Progenitor cell of endocrine pancreas (in vitro differentiated cells): ENCODE measurements at places on chromosomes 4 and X.

GRCh38 chr4:20217521-20217920, 34.2 kb upstream of the SLIT2 start:
- DNase-seq = no peak

DNA sequence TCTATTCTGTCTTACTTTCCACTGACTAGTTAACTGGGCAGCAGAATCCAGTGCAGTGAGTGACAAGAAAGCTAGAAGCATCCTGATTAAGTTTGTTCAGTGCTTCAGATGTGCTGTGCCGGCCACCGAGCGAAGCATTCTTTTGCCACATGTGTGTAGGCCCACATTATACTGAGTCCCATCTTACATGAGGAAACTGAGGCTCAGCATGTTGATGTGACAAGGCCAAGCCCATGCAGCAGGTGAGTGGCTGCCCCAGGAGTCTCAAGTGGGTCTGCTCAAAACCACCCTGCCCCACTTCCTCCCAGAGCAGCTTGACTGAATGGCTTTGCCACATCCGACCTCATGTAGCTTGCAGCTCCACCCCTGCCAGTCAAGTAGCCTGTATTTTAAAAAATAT, 50.5 kb downstream of the RHOH start:
- DNase-seq = no peak

DNA sequence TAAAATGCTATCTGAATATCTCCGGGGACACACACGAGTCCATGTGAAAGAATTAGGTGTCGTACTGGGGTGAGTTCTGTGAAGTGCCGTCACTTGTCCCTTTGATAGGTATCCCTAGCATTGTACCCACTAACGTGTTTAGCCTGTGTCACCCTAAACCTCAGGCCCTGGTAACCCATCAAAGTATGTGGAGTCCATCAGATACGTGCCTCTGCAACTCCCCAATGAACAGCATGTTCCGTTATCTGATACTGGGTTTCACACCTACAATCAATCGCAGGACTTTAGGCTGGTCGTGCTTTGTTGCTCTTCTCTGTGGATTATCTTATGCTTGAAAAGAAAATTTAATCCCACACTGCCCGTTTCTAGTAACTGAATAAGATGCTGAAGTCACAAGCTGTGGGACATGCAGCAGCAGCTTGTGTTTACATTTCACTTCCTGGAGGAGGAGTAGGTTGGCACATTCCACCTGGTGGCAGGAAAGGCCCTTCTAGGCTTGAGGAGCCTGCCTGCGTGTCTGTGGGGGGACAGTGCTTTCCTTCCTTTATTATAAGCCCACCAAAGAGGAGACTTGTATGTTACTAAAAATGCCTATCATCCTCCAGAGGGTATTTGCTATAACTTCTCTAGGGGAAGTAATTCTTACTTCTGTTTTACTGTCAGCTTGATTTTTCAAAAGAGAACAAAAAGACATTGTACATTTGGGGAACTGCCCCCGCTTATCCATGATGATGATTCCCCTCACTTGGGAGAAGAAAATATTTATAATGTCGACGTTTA, 127.2 kb downstream of the FNIP2 start:
- no peak for DNase-seq

GRCh38 chrX:2696698-2697215, 5.7 kb downstream of the CD99 start:
- no peak for DNase-seq

DNA sequence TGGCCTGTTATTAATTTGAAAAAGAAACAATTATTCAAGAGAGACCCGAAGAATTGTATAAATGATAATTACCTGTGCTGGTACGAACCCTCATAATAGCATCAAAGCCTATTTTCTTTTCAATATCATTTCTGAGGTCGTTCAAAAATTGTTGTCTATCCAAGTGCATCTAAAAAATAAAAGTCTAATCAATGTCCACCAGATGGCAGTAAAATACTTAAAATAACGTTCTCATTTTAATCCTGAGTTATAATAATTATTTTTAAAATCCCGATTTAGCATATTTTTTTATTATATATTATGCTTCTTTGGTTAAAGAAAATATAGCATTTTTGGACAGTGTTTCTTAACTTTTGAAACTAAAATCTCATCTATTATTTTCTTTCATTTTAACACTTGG, 55.7 kb downstream of the METTL14 start:
- DNase-seq = no peak

GRCh38 chr4:99918656-99919055, 24.4 kb upstream of the LAMTOR3 start:
- no peak for DNase-seq

- no peak for DNase-seq
Measured at GRCh38 chrX:117957128-117957527, 159.5 kb downstream of the KLHL13 start.

GRCh38 chr4:182257503-182257902, 14.3 kb downstream of the TENM3 start:
- no peak for DNase-seq

DNA sequence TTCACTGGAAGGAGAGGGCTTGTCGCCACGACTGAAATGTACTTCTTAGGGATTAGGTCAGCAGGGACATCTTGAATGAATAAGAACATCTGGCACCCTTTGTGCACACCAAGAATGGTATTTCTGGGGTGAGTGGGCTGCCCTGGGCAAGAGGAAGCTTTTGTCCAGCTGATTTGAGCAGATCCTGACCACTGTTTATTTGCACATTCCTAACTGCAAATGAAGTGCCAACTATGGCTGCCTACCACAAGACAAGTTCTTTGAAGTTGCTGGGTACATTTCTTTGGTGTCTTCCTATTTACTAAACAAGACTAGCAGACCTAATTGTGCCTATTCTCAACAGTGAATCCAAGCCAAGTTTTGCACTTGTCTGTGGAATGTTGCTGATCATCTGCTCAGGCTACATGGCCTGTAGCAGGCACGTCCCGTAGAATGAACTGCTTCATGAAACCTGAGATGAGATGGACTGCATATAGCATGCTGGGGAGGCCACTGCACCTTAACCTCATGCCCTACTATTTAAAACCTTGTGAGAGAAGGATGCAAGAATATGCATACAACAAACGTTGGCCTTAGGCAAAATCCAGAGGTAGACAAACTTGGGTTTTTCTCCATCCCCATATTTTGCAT, 45.0 kb downstream of the PIR start:
- no peak for DNase-seq

DNA sequence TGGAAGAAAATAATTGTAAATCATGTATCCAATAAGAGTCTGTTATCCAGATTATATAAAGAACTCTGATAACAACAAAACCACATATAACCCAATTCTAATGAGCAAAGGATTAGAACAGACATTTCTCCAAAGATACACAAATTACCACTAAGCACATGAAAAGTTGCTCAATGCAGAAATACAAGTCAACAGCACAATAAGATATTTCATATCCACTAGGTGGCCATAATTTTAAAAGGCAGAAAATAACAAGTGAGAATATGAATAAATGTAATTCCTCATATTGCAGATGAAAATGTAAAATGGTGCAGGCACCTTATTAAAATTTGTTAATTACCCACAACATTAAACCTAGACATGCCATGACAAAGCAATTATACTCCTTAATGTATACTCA, 73.9 kb upstream of the ZCCHC13 start:
- DNase-seq = no peak

- no peak for DNase-seq
Measured at GRCh38 chr4:139020384-139020783, 4.8 kb downstream of the NOCT start.

- no peak for DNase-seq
Measured at GRCh38 chrX:10634392-10635161, 14.2 kb upstream of the MID1 start.

GRCh38 chr4:20474119-20474518, 222.4 kb downstream of the SLIT2 start:
- DNase-seq = no peak

- DNase-seq = no peak
Measured at GRCh38 chr4:41939016-41939626, 3.9 kb downstream of the TMEM33 start.

GRCh38 chrX:101429934-101430333, 21.9 kb downstream of the HNRNPH2 start:
- no peak for DNase-seq

DNA sequence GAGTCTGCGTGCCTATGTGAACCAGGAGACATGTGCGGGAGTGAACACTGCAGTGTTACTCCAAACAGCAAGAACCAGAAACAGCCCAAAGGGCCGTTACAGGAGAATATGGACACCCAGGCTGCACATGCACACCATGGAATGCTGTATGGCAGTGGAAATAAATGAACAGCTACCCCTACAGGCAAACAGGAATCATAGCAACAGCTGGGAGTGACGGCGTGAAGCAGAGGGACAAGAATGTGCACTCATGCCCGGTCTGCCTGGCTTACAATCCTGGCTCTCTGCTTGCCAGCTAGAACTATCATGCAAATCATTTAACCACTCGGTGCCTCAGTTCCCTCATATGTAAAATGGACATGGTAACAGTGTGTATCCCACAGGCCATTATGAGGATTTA, 16.6 kb downstream of the GPKOW start:
- no peak for DNase-seq

GRCh38 chrX:130885996-130886395, 17.0 kb downstream of the ENOX2 start:
- no peak for DNase-seq

DNA sequence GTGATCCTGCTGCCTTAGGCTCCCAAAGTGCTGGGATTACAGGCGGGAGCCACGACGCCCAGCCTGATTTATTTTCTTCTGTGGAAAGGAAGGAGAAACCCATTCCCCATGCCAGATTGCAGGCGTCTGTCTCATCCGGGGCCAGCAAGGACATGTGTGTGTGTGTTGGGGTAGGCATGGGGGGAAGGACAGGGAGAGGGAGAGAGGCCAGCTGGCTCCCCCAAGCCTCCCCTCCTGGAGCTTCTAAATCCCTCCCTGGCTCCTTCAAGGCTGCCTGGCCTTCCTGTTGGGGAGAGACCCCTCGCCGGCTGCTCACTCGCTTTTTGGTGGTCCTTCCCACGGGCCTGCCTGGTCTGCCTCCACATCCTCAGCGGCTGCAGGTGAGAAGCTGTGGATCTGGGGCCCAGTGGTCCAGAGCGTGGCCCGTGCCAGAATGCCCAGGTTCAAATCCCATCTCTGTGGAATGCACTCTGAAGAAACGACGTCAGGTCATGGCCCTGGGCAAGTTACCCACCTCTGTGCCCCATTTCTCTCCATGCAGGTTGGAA, 1.3 kb upstream of the PLXNB3 start:
- no peak for DNase-seq

DNA sequence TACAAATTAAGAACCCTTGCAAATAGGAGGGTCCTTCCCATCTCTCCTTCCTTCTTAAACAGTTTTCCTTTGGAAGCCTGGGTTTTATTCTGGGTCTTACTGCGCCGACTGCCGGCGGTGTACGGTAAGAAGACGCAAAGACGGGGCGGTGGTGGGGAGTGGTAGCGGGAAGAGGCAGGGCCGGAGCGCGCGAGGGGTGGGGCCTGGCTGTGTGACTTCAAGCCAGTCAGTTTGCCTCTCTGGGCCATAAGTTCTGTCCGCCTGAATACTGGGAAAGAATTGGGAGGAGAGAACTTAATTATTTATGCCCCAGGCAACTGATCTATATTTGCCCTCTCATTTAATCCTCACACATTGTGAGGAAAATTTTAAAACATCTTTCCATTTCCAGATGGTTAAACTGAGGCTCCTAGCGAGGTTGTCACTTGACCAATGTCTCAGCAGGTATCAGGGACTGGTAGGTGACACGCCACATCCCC, 726 bp upstream of the KANTR start:
- DNase-seq = peak; percentile 48

GRCh38 chr4:157320092-157320491, 99.6 kb downstream of the GRIA2 start:
- DNase-seq = no peak

- no peak for DNase-seq
Measured at GRCh38 chrX:12949927-12950656, 24.8 kb upstream of the TMSB4X start.

DNA sequence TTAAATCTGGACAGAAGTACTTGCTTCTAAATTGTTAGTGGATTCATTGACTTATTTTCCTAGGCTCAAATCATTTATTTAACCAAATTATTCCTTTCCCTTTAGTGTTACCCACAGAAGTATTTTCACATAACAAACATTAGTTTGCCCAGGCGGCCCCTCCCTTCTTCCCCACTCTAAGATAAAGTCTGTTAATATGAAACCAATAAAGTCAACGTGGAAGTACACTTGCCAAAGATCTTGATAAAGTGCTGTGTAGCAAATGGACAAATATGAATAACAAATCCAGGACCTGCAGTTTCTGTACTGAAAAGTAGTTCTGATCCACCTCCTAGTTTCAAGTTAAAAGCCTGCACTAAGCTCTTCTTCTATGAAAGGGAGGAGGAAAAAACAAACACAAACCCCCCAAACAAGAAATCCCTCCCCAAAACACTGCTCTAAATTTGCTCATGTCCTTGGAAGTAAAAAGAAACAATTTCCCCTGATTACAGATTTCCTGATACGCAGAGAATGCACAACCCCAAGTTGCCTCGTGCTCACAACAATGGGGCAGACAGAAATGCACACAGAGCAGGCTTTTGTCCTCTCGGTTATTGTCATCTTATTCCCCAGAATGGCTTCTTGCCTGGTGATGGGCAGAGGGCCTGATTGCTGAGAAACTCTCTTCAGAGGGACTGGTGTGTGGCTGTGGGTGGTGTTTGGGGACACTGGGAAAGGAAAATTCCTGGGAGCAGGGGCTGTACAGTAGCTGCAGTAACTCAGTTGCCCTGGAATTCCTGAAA, 23.2 kb downstream of the TMSB4X start:
- DNase-seq = no peak

DNA sequence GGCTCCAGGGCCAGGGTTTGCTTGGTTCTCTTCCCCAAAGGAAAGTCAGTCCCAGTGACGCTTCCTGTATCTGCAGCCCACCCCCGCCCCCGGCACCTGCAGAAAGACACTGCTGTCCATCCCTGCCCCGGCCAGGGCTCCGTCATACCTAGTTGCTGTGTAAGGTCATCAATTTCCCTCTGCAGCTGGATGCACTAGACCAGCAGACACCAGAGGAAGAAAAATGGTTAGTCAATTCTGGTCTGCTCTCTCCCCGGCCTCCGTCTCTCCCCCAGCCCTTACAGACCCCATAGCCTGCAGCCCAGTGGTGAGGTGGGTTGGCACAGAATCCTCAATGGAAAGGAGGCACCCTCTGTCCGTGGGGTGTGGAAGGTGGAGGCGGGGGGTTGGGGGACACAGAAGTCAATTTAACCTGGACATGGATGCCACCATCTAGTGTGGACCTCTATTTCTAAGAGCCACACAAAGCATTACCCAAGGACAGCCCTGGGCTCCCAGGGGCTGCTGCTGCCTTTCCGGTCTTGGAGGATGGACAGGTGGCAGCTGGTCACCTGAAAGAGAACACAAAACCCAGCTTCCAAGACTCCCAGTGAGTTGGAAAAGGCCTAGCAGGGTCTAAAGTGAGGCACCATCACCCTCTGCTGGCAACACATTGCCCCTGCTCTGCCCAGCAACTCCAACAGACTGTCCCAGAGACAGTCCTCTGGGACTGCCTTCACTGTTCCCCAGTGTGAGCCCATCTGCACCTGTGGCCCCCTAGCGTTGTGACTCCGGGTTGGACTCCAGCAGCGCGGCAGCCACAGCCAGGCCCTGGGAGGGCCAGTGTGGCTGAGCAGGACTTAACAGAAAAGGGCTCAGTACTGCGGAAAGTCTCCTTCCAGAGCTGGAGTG, 40.2 kb upstream of the NHSL2 start:
- peak; percentile 25 for DNase-seq
